ENCODE measurements at places on chromosomes 5 and 9.

DNA sequence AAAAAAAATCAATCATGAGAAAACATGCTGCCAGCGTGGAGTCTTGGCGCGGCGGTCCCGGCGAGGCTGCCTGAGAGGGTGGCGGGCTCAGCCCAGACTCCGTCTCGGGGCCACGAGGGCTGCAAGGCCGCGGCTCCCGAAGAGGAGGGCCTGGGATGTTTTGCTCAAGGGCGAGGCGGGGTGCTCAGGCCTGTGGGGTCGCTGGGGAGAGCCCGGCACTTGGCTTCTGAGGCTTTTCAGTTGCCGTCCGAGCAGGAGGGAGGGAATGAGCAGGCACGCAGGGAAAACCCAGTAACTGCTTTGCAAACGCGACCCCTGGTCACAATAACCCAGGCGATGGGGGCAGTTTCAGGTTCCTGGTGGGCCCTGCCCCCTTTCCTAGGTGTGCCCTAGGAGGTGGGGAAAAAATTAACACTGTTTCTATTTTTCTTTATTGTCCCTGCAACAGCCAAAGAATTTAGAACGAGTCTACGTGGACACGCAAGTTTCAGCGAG is 3.2 kb upstream of the IRX2 start:
- no peak for DNase-seq

DNA sequence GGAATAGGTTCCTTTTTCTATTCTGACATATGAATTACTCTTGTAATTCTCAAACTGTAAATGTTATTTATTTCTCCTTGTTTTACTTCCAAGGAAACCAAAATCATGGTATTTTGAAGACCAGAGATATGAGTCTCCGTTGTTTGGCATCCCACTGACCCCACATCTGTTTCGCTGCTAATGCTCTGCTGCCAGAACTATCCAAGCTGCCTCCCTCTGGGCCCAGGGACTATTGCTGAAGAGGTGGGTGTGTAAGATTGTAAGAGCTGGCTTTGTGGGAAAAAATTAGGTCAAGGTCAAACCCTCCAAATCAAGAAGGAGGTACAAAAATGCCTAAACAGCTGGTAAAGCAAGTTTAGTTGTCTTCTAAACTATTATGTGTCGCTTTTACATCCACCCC is 129.4 kb upstream of the MYO10 start:
- no peak for DNase-seq

- no peak for DNase-seq
Observed at GRCh38 chr5:127910307-127910956, 173.1 kb upstream of the SLC12A2 start.

- DNase-seq, result no peak
Observed at GRCh38 chr9:137688261-137688660, 69.5 kb downstream of the EHMT1 start.

DNA sequence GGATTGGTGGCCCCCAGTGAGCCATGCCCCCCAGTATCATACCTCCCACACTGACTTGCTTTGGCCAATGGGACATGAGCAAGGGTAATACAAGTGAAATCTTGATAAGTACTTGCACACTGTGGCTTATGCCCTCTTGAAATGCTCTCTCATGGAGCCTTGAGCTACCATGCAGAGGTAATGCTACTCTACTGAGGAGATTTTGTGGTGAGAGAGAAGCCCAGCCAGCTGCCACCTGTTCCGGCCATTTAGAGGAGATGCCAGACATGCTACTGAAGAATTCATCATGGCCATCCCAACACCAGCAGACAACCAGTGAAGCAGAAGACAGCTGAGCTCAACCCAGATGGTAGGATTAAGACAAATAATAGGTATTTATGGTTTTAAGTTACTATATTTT is 299.5 kb downstream of the MEF2C start:
- DNase-seq, result no peak

DNA sequence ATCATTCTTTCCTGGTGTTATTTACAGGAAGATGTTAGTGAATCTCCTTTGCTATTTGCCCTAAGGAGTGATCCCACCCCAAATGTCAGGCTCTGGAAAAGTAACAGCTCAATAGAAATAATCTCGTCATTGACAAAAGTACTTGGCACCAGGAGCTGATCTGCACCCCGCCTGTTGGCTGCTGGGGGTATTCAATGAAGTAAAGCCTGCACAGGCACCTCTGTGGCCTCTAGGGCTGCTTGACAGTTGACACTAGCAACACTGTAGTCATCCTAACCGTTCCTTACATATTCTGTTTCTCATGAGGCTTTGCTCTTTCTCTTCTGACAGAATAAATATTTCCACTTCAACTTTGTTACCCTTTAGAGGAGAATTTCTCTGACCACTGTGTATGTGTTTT is 103.4 kb downstream of the DOCK2 start:
- DNase-seq, result no peak

- DNase-seq, result peak; percentile 73
Observed at GRCh38 chr5:59039296-59040023, 456.6 kb downstream of the RAB3C start.

DNA sequence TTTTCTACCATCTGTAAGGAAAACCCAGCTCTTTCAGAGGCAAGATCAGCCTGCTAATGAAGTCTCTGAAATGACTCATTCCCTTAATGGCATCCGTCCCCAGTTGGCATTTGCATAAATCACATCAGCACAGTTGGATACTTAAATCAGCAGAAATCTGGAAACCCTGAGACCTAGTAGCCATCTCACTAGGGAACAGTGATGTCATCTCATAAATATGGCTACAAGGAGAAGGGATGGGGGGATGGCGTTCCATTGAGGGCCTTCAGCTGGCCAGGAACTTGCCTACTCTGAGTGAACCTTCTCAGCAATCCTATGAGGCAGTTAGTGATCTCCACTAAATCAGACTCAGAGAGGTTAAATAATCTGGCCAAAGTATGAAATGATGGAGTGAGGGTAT is 81.8 kb downstream of the CMYA5 start:
- DNase-seq, result no peak

- DNase-seq, result no peak
Observed at GRCh38 chr9:29245351-29245750, 1672.1 kb upstream of the C9orf72 start.

Data from stimulated activated CD8-positive, alpha-beta memory T cell treated with anti-CD3 and anti-CD28 coated beads, Interleukin-4, amount 100 ng/mL, for 1 hour (primary cell).